ENCODE measurements at places on chromosomes 16 and 17.

- no peak for DNase-seq
Observed at GRCh38 chr16:80092681-80093080, 448.1 kb upstream of the DYNLRB2 start.

GRCh38 chr16:28946681-28947080, 4.1 kb upstream of the NFATC2IP start:
- DNase-seq, result no peak

DNA sequence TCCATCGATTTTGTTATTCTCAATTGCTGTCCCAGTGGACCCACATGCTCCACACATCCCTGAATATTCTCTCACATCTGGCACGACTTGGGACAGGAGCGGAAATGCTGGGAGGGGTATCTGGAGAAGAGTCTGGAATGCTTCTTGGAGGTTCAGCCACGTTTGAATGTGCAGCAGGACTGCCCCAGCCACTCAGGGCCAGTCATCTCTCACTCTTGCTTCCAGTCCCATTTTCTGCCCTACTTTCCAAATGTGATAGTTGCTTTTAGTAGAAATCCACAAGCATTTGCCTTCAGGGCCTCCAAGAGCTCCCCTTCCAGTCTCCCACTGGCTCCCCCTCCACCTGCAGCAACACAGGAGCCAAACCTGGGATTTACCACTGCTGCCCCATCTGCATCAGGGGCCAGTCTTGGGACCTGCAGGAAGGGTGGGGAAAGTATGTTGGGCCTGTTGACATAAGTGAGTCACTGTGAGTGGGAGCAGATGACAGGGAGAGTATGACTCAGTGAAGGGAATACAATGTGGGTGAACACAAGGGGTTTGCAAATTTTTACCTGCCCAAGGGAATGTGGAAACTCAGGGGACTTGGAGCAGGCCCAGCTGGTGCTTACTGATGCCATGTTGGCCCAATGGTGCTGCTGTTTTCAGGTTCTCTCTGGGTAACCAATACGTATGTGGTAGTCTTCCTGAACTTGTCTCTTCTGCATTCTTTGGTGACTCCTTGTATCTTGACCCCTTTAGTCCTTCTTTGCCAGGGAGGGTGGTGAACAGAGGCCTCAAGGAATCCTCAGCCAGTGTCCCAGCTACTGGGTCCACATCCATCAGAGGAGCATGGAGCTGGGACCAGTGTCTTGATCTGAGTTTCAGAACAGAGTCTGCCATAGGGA, 78.8 kb upstream of the CRHR1 start:
- no peak for DNase-seq

GRCh38 chr16:12805066-12805465, 1.4 kb upstream of the CPPED1 start:
- no peak for DNase-seq

DNA sequence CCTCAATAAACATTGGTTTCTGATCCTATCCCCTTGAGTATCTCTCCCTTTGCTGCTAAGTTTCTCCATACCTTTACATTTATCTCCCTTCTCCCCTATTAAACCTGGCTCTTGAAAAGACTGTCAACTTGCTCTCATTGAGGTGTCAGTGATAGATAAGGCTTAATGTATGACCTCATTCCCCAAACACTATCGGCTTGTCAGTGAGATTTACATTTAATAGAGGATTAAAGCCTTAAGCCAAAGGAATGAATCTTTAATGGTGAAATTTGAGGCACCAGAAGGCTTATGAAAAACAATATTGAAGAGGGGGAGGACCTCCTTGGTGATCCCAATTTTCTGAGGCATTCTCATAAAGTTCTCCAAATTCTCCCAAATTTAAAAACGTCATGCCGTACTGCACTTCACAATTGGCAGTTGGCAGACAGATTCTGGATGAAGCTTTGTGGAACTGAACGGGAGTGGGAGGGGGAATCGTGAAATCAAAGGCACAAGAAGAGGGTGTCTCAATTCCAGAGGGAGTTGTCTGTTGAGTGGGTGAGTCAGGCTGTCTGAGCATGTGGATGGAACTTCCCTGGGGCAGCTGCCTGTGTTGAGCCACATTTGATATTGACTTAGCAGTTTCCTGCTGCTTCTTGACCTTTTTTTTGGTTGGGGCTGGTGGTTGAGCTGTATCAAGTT, 478.8 kb downstream of the NPIPA7 start:
- no peak for DNase-seq

GRCh38 chr17:79789943-79790804, 6.7 kb downstream of the CBX8 start:
- DNase-seq, result peak; percentile 81

Data from H9 (cell line).